ENCODE measurements at places on chromosomes 2 and 18.

DNA sequence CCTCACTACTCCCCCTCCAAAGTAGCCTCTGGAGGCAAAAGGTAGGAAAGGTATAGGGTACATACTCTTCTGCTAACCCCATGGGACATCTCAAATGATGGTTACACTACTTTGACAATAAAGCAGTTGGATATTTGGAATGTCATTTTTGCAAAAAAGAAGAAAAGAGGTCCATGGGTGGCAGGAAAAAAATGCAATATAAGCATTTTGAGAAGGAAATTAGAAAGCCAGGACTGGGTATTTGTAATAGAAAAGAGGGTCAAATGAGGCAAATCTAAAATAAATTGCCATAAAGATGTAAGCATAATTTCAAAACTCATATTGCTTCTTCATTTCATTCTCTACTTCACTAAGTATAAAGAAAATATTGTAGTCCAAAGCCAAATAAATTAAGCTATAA is 280.2 kb downstream of the NOL4 start:
- DNase-seq, result no peak

GRCh38 chr18:48836231-48836805 is 114.4 kb downstream of the SMAD7 start:
- DNase-seq, result no peak

DNA sequence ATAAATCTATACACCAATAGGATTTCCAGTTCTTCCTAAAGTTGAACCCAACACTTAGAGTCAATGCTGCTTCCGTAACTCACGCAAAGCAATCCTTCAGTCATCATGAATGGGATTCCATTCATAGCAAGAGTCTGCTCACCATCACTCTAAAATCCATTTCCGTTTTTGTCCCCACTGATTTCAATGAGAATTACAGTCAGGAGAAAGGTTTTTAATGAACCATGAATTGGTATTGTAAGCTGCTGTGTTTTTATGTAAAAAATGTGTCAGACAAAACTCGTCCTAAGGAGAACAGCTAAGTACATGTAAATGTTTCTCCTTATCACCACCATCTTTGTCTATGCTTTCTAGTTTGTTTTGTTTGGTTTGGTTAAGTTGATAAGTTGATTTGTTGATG is 391.5 kb downstream of the IRS1 start:
- DNase-seq, result no peak

- peak; percentile 44 for DNase-seq
Observed at GRCh38 chr2:174546519-174547506, 50.8 kb downstream of the WIPF1 start.

- DNase-seq, result no peak
Observed at GRCh38 chr2:237725661-237726060, 72.9 kb upstream of the RBM44 start.

DNA sequence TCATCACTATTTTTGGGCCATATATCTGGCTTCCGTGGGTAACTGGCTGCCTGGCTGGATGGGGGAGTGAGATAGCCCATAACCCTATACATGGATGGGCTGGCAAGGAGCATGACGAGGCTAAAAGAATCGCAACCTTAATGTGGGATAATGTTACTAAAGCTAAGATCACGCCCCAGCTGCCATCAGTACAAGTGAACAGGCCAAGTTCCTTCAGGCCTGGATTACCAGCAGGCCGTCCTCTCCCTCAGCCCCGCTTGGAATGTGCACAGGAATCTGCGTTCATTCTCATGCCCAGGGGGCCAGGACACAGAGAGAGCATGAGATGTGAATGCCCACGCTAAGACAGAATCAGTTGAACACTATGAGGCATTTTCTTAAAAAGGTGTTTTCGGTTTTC is 34.7 kb downstream of the RMC1 start:
- DNase-seq, result no peak

- peak; percentile 20 for DNase-seq
Observed at GRCh38 chr2:13676269-13676668, 956.2 kb upstream of the LRATD1 start.

DNA sequence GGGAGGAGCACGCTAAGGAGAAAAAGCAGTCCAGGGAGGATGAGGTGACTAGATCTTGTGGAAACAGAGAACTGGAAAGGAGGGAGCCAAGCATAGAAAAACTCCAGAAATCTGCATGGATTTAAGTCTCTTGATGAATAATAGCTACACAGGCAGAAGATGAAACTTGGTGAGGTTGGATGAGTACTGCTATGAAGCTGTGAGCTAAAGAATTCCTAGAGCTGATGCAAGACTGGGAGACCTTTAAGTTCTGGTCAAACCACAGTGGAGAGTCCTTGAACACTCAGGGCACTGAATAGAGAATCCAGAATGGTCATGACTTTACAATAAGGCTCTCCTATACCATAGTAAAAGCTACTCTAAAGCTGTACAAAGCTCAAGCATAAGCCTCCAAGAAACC is 18.4 kb upstream of the PIEZO2 start:
- DNase-seq, result peak; percentile 77

- DNase-seq, result no peak
Observed at GRCh38 chr18:26863122-26863879, 2.2 kb downstream of the AQP4 start.

GRCh38 chr18:55990186-55990585 is 402.2 kb upstream of the TCF4 start:
- DNase-seq, result no peak

- DNase-seq, result no peak
Observed at GRCh38 chr2:43230351-43230885, 4.0 kb upstream of the ZFP36L2 start.

DNA sequence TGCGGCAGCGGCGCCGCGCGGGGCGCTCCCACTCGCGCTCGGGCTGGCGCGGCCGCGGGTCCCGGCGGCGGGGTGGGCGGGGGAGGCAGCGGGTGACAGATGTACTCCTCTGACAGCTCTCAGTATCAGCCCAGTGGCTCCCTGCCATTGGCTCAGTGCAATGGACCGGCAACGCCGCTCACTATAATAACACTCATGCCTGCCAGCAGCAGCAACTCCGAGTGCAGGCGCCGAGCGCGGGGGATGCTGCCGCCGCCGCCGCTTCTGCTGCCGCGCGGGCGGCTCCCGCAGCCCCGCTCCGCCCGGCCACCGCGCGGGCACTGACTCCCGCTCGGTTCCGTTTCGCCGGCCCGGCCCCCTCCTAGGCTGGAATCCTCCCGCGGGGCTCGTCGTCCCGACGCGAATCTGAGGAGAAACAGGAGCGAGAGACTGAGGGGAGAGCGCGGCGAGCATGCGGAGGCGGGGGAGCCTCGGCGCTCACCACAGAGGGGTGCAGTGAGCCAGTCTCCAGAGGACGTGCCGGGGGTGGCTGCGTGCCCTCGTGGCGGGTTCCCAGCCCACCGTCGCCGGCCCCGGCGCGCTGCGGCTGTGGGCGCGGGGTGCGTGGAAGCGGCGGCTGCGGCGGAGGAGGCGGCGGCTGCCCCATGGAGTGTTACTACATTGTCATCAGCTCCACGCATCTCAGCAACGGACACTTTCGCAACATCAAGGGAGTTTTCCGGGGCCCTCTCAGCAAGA is at the start of gene ZNF804A:
Gene ZNF804A (plus strand): TSS at position 214 of the 738 bp plus-strand sequence. CDS start 431 bp downstream, at position 645.
- DNase-seq, result peak; percentile 66

GRCh38 chr18:59783138-59783537 is 85.9 kb upstream of the CCBE1 start:
- DNase-seq, result peak; percentile 71

- DNase-seq, result no peak
Observed at GRCh38 chr2:180539541-180539940, 440.9 kb upstream of the UBE2E3 start.

DNA sequence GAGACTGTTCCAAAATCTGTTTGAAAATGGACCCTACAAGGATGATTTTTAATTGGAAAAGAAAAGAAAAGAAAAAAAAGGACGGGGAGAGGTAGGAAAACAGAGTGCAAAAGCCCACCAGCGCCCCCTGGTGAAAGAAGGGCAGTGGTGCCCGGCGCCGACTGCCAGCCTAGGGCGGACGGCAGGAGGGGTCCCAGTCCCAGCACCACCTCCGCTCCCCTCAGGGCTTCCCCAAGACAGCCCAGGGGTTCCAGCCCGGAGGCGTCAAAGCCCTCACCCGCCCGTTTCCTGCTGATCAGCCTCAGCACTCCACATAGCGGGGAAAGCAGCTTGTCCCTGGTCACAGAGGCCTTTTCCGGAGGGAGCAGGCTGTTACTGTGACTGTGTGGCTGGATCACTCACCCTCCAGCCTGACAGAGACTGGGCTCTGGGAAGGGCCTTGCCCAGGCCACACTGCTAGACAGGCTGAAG is 213.9 kb downstream of the TFCP2L1 start:
- DNase-seq, result peak; percentile 48

GRCh38 chr18:30142248-30142647 is 900.3 kb downstream of the DSC3 start:
- no peak for DNase-seq

DNA sequence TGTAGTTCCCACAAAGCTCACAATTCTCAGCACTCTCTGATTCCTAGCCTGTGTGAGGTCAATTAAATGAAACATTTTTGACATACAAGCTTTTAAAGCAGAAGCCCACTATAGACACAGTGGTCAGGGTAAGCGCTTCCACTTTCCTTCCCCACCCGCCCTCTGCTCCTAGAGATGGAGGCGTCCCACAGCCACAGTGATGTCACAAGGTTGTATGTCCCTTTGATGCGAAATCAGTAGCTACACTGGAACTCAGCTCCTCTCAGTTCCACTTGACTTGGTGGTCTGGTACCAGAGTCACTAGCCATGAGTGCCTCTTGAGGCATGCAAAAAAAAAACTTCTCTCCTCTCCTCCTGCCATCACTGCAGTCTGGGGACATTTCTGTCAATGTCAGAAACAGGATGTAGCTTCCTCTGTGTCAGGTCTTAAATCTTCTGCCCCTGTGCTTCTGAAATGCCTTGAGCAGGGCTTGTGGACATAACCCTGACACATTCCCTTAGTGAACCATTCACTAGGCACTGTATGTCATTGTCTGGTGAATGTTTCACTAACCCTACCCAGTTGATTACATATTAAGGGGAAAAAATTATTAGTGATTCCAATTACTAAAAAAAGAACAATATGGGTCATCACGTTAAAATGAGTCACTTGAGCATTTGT is 7.8 kb downstream of the SULT1C4 start:
- DNase-seq, result no peak

DNA sequence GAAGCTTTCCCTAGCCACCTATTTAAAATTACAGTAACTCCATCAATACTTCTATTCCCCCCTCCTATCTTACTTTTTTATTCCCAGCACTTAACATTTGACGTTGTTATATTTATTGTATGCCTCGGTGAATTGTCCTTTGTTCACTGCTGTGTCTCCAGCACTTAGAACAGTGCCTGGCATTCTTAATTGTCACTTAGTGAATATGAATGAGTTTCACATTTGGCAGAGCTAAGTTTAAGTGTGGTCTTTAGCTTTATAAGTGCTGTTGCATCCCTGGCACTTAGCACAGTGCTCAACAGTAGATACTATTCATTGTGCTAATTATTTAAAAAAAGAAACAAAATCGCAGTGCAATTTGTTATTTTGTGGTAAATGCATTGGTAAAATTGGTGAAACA is 1.7 kb downstream of the RMP24 start:
- no peak for DNase-seq

- peak; percentile 45 for DNase-seq
Observed at GRCh38 chr18:396251-396555, 104.3 kb downstream of the COLEC12 start.

DNA sequence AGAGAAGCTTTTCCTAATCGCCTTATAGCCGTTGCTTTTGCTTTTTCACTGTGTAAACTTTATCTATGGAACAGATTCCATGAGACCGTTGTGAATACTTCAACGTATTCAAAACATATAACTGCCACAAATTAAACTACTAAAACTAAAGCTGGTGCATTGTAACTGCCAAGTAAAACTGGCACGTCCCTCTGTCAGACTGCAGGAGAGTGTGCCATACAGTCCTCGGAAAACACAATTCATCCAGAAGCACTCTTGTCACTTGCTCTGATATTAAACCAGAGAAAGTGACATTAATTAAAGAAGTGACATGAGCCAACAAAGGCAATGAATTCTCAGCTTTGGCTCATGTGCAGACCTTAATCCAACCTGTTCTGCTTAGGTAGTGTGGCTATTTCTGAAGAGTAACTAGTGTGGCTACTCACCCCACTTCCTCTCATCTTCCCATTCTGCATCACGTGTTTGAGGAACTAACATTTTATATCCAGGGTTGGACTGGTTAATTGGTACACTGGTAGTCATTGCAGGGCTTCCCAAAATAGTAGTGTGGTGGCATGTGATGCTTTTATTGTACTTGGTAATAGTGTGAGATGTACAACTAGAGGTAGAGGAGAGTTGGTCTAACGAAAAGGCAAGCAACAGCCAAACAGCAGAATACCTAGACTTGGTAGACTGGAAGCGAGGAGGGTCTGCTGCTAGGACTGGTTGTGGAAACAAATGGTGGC is 9.7 kb downstream of the VRK2 start:
- no peak for DNase-seq

GRCh38 chr2:177031438-177032180 is 181.0 kb upstream of the HNRNPA3 start:
- DNase-seq, result no peak

DNA sequence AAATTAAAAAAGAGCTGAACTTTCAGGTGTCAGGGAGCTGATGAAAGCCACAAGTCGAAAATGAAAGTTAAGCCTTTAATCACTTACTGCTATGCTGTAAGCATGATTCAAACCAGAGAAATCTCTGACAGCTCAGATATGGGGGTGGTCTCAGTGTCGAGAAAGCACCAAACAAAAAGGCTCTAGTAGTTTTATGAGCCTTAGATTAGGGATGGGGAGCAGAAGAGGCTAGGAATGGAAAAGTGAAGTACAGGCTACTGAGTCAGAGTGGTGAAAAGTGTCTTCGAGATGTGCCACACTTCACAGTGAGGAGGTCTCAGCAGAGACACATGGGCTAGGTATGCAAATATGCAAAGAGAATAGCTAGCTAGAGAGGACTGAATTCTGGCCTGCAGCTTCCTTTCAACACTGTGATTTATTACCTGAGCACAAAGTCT is 482.2 kb downstream of the SPAG16 start:
- peak; percentile 35 for DNase-seq

- no peak for DNase-seq
Observed at GRCh38 chr2:11044201-11044600, 111.1 kb upstream of the SLC66A3 start.

GRCh38 chr18:59268721-59269562 is 4.3 kb downstream of the RAX start:
- no peak for DNase-seq

- peak; percentile 55 for DNase-seq
Observed at GRCh38 chr2:12931186-12931844, 214.6 kb downstream of the TRIB2 start.

DNA sequence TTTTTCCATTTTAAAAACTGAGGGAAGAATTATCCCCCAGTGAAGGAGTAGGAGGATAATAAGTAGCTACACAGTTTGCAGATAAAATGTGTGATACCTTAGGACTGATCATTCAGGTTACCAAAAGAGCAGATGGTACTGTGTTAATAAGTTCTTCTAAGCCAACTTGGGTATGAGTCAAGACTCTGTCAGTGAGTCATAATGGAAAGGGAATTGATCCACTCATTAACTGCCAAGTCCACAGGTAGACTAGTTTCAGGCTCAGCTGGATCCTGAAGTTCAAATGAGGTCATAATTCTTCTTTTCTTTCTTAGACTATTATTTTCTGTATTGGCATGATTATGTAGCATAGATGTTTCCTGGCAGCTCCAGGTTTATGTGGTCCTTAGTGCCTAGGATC is 142.4 kb upstream of the ALPP start:
- DNase-seq, result no peak
